ENCODE measurements at places on chromosomes 7 and 10.

GRCh38 chr7:73354196-73354595 lies 26.2 kb downstream of the FKBP6 start:
- H3K27ac ChIP-seq, result no peak overlapping the region
- no peak for DNase-seq
- H3K4me3 ChIP-seq, result no peak overlapping the region

DNA sequence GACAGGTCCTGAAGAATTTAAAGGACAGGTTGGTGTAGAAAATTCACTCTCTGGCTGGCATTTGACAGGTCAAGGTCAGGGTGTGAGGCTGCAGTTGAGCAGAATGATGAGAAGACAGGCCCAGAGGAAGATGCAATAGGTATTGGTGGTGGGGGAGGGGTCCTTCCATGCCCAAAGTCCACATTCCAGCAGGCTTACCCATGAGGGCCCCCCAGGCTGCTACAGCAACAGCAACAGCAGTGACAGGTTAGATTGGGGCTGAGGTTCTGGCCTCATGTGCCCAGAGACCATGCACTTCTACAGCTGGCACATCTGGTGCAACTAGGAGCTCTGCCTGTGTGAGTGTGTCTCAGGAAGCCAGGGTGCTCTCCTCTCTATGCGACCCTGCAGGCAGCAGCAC lies 223.5 kb upstream of the GHITM start:
- H3K27me3 ChIP-seq, result peaks cover 7% of the 10 kb centered on the region
- H3K4me1 ChIP-seq, result no peaks in the 10 kb centered on the region
- no peak for DNase-seq

DNA sequence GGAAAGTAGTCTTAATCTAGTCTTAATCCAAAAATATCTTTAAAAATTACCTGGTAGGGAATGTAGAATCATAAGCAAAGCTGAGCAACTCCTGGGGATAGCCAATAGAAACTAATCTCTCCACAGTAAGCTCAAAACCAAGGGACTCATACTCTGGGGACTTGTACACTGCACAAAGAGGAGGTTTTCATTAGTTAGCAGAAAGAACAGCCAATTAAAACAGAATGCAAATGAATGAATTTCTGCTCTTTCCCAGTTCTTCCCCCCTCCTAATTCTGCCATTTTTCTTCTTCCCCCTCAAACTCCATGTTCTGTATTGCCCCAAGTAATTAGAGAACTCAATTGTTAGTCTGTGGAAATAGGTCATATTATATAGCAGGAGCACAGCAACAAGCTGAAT lies 86.5 kb downstream of the NT5C2 start:
- H3K4me3 ChIP-seq, result no peak overlapping the region
- H3K36me3 ChIP-seq, result peaks cover 11% of the 10 kb centered on the region
- no peaks in the 10 kb centered on the region for H3K27me3 ChIP-seq

DNA sequence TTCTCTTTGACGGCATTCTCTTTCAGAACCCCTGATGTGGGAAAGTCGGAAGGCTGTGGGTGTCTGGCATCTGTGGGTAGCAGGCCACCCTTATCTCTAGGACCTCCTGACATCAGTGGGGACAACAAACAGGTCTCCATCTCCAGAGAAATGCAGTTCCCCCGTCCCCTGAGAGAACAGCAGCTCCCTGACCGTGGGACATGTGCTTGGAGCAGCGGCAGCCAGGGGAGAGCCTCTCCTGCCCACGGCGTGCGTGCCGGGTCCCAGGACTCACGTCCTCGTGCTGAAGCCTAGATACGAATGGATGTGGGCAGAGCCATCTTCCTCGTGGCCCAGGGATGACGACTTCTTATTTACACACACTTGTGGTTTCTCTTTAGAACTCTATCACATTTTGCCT lies 133.0 kb downstream of the FGFR2 start:
- no peak overlapping the region for H3K27ac ChIP-seq
- no peaks in the 10 kb centered on the region for H3K36me3 ChIP-seq
- no peak for DNase-seq
- no peak overlapping the region for H3K4me3 ChIP-seq
- H3K4me1 ChIP-seq, result peaks cover 14% of the 10 kb centered on the region
- H3K27me3 ChIP-seq, result no peaks in the 10 kb centered on the region

DNA sequence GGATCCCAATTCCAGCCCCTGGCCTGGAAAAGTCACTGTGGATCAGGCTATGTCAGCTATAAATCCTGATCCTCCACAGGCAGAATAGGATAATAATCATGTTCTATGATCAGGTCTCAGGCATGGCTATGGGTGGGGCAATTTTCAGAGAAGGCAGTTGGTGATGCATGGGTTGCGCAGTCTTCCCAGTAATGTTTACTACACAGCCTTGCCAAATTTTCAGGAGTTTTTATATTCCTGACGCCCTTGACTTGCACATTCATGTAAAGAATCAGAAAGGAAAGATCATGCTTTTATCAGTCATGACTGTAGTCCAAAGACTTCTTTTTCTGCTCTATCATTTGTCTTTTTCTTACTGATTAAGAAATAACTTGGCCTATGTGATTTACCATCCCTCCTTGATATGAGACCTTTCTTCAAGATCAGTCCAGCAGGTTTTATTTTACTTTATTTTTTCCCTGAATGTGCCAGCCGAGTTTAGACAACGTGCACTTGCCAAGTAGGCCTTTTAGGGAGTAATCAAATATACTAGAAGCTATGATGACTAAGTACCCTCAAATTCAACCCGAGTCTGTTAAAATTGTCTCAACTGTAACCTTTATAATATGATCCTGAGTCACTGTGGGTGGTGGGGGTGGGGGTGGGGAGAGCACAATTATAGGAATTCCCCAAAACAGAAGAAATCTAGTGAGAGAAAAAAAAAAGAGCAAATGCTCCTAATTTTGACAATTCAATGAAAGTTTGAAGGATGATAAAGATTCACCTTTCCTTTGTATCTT lies 31.9 kb downstream of the ARL4A start:
- DNase-seq, result no peak
- peaks cover 15% of the 10 kb centered on the region for H3K4me1 ChIP-seq
- no peak overlapping the region for H3K27ac ChIP-seq
- H3K27me3 ChIP-seq, result no peaks in the 10 kb centered on the region
- no peaks in the 10 kb centered on the region for H3K36me3 ChIP-seq

DNA sequence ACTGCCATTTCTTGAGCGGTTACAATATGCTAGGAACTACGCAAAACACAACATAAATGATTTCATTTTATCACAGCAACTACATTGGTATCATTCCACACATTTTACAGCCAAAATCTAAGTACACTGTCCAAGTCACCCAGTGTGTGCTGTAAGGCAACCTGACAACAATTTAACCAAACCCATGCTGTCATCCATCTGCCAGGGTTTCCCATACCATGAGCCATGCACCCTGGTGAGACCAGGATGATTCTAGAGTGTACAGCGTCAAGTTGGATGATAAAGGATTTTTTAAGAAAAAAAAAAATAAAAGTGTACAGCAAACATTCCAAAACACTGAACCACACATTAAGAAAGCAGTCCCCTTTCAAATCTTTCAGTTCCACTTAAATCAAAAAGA lies 52.9 kb downstream of the PIK3AP1 start:
- DNase-seq, result no peak
- peaks cover 57% of the 10 kb centered on the region for H3K4me1 ChIP-seq
- H3K27me3 ChIP-seq, result no peaks in the 10 kb centered on the region
- H3K36me3 ChIP-seq, result peaks cover 11% of the 10 kb centered on the region
- no peak overlapping the region for H3K4me3 ChIP-seq

Measured in progenitor cell of endocrine pancreas (in vitro differentiated cells).